RWPE1 (cell line): ENCODE measurements at places on chromosomes 11 and 22.

GRCh38 chr11:117489999-117490679, 162.5 kb downstream of the CEP164 start:
- no peak for DNase-seq

DNA sequence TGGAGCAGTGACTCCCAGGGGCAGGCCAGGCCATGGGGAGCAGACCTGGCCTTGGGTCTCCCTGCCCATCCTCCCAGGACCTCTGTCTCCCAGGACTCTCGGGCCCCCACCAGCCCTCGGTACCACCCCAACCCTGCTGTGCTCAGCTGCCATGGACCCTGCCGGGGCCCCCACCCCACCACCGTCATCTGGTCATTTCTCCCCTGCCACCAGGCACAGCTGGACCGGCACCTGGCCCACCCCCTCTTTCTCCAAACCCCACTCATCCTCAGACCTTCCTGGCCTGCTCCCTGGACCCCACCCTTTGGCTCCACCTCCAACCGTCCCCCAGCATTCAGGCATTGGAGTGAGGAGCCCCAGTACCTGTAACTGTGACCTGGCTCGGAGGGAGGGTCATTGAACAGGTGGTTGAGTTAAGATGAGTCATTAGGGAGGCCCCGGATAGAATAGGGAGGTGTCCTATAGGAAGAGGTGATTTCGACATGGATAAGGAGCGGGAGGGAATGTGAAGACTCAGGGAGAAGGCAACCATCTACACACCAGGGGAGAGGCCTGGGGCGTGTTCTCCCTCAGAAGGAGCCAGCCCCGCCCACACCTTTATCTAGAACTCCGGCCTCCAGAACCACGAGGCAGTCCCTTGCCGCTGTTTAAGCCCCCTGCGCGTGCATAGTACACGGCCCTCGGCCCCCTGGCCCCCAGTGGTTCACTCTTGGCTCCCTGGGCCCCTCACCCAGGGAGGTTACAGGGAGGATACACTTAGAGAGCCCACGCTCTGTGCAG, 1395.9 kb downstream of the BRD1 start:
- no peak for DNase-seq

- no peak for DNase-seq
These were observed 530.6 kb downstream of the MN1 start for GRCh38 chr22:27270818-27271510.

GRCh38 chr22:25025491-25026400, 73.2 kb downstream of the KIAA1671 start:
- DNase-seq, result peak; percentile 42

- no peak for DNase-seq
These were observed 6.8 kb downstream of the QSER1 start for GRCh38 chr11:32899438-32899837.

GRCh38 chr11:1039481-1040427, 3.2 kb upstream of the MUC6 start:
- no peak for DNase-seq

- DNase-seq, result no peak
These were observed 686.9 kb downstream of the FAM181B start for GRCh38 chr11:82046778-82047177.

DNA sequence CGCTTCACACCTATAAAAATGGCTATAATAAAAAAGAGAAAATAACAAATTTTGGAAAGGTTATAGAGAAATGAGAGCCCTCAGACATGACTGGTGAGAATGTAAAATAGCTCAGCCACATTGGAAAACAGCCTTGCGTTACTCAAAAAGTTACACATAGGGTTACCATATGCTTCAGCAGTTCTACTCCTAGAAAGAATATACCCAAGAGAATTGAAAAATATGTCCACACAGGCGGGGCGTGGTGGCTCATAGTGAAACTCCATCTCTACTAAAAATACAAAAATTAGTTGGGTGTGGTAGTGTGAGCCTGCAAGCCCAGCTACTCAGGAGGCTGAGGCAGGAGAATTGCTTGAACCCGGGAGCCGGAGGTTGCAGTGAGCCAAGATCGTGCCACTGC, 7.6 kb upstream of the JHY start:
- DNase-seq, result no peak

DNA sequence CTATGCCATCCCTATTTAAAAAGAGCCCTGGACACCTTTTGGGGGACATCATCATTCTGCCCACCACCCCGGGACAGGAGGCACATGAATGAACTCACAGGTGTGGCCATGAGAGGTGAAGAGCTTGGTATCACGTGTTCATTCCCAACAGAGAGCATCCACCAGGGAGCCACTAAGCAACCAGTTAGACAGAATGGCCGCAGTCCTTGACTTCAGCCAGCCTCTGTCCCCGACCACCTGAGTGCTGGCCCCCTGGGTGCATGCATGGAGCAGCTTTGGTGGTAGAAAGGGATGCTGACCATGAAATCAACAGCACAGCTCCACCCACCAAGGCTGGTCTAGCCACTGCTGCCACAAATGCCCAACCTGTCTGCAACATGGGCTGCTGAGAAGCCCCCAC, 31.1 kb upstream of the CD81 start:
- no peak for DNase-seq

GRCh38 chr11:109590782-109591181, 168.8 kb downstream of the C11orf87 start:
- DNase-seq, result no peak

DNA sequence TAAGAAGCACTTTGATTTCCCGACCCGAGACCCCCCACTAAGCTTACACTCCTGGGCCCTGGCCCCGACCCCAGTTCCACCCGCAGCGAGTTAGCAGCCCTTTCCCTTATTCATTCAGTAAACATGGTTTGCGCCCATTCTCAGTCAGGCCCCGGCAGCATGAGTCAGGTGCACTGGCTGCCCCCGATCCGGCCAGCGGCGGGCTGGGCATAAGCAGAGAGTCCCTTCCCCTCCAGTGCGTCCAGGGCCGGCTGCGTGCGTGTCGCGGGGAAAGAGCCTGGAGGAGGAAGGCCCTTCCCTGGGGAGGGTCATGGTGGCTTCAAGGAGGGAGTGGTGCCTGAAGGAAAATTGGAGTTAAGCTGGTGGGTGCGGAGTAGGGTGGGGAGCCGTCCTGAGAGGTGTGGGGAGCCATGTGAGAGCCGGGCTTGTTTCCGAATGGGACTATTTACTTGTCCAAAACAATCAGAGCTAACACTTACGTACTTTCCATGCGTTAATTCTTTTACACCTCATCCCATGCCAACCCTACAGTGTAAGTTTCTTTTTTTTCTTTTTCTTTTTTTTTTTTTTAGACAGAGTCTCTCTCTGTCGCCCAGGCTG, 657 bp downstream of the IGHMBP2 start:
- peak; percentile 41 for DNase-seq

- DNase-seq, result no peak
These were observed 48.5 kb upstream of the MN1 start for GRCh38 chr22:27850000-27850521.
